ENCODE measurements at places on chromosomes 2 and 18.

DNA sequence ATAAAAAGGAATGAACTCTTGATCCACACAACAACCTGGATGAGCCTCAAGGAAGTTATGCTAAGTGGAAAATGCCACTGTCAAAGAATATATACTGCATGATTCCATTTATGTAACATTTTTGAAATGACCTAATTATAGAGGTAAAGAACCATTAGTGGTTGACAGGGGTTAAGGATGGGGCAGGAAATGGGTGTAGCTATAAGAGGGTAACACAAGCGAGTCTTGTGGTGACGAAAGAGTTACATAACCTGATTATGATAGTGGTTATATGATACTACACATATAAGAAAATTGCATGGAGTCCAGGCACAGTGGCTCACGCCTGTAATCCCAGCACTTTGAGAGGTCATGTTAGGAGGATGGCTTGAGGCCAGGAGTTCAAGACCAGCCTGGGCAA is 346.6 kb upstream of the PKDCC start:
- no peak for DNase-seq

GRCh38 chr2:58006256-58006951 is 40.2 kb upstream of the VRK2 start:
- DNase-seq = no peak

GRCh38 chr2:38030635-38031355 is 45.2 kb downstream of the CYP1B1 start:
- no peak for DNase-seq

GRCh38 chr2:227473806-227474205 is 1.9 kb downstream of the AGFG1 start:
- peak; percentile 9 for DNase-seq

- no peak for DNase-seq
These were observed 3.0 kb upstream of the GAREM2 start for GRCh38 chr2:26169681-26170414.

- no peak for DNase-seq
These were observed 2.2 kb upstream of the UGT1A6 start for GRCh38 chr2:233690444-233690843.

GRCh38 chr18:29060349-29060748 is 883.4 kb upstream of the CDH2 start:
- DNase-seq = no peak

GRCh38 chr2:230895536-230896345 is 29.3 kb downstream of the GPR55 start:
- no peak for DNase-seq

GRCh38 chr2:45980161-45980865 is 316.9 kb upstream of the EPAS1 start:
- no peak for DNase-seq

DNA sequence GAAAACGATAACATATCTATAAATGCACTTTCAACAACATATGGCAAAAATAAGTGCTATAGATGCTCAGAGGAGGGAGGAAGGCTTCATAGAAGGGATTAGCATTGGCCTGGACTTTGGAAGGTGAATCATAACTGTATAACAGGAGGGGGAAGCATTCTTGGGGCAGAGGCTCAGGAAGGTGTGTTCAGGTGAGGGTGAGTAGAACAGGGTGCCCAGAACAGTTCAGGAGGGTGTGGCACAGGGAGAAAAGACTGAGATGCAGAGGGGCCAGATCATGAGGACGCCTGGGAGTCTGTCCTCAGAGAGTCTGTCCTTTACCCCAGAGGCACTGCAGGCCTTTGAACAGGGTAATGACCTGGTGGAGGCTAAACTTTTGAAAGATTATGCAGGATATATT is 29.3 kb upstream of the MEP1B start:
- DNase-seq = no peak

DNA sequence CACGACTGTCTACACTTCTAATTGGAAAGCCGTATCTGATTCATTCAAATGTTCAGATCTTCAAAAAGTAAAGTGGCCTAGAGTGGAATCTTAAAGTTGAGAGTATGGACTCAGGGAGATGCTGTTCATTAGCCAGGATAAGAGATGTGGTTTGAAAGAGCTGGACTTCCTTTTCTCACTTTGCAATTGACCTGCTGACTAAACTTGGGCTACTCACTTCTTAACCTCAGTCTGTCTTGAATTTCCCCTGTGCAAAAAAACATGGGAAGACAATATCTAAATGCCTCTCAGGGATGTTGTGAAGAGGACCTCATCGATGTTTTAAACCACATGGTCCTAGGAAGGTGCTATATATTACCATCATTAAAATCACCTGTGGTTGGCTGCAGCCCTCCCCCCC is 64.1 kb downstream of the BCL2 start:
- DNase-seq = no peak

DNA sequence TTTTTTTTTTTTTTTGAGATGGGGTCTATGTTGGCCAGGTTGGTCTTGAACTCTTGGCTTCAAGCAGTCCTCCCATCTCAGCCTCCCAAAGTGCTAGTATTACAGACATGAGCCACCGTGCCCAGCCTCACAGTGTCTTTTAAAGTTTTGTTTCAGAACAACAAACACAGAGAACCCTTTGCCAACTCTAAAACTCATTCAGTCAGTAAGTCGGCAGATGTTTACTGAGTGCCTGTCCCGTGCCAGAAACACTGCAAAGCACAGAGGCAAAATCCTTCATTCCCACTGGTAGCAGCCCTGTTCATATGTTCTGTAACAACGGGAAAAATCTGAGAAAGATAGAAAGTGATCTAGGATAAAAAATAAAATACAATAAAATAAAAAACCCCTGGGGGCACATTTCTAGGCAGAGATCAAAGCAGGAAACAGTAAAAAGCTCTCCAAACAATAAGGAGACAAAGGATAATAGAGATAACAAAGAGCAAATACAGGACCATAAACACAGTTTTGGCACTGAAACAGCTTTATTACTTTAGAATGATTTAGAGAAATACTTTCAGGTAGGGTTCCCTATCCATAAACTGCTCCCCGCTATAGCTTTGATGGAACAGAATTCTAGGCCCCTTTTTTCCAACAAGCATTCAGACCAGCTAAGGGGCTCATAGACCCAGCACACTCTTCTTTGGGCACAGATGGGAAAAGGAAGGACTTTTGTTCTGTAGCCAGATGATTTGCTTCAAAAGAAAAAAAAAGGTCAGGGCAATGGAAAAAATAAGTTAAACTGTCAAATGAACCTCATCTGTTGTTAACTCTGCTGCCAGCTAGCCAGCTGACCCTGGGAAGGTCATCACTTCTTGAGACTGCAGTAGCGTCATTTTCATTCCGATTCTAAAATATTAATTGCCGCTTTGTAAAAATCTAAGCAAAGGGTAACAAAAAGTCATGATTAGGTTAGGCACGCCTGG is 212.3 kb downstream of the CDH20 start:
- no peak for DNase-seq

GRCh38 chr2:222268311-222268990 is 30.3 kb downstream of the PAX3 start:
- no peak for DNase-seq

- DNase-seq = no peak
These were observed 217.9 kb upstream of the PID1 start for GRCh38 chr2:229489016-229489415.

GRCh38 chr2:77520641-77521547 is 1.3 kb downstream of the LRRTM4 start:
- DNase-seq = peak; percentile 39

DNA sequence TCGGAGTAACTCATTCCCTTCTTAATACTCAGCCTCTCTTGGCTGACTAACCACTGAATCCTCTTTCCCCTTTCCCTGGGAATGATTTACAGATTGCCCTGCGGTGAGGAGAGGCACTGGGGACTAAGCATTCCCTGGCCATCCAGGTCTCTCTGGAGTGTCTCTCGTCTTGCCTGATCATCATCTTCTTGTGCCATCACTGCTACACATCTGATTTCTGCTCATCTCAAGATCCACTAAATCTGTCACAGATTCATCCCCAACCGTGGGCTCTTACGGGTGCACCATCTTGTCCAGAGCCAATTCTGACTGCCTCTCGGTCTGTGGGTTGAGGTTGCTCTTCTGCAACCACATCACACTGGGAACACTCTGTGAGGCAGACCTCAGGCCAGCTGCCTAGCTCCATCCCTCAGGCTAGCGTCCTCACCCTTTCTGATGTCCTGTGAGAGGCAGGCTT is 12.0 kb downstream of the SFTPB start:
- no peak for DNase-seq

GRCh38 chr2:217988014-217988839 is 14.6 kb downstream of the TNS1 start:
- peak; percentile 55 for DNase-seq
